Right atrium auricular region (tissue), 2 donors: ENCODE measurements at places on chromosomes 2 and 18. TPM values are rescaled to one million over a fixed set of nuclear protein-coding genes. Genes with fewer than 3 reads are reported as not detected.
A peak's percentile ranks its signal among the peaks of the same experiment; 100 is the strongest.

The KCNIP3 gene
- 5.9 TPM for total RNA-seq

The STPG4 gene
- total RNA-seq = not detected

The TMEM163 gene
- 8.9 TPM for total RNA-seq

The LIMS4 gene
- 2.9 TPM for total RNA-seq

The LRRC30 gene
- total RNA-seq = not detected

The MROH2A gene
- not detected for total RNA-seq

The UGT1A4 gene
- not detected for total RNA-seq

- H3K36me3 ChIP-seq = no peaks in the 10 kb centered on the region
- DNase-seq = no peak
- H3K4me3 ChIP-seq = no peak overlapping the region
- H3K4me1 ChIP-seq = no peaks in the 10 kb centered on the region
- H3K27me3 ChIP-seq = no peaks in the 10 kb centered on the region
Measured at GRCh38 chr18:62196980-62197379, 9.9 kb downstream of the RELCH start.

GRCh38 chr2:191661097-191661924 lies 16.6 kb upstream of the NABP1 start:
- no peaks in the 10 kb centered on the region for H3K27me3 ChIP-seq
- no peak overlapping the region for H3K4me3 ChIP-seq
- no peak overlapping the region for H3K27ac ChIP-seq
- H3K4me1 ChIP-seq = no peaks in the 10 kb centered on the region

DNA sequence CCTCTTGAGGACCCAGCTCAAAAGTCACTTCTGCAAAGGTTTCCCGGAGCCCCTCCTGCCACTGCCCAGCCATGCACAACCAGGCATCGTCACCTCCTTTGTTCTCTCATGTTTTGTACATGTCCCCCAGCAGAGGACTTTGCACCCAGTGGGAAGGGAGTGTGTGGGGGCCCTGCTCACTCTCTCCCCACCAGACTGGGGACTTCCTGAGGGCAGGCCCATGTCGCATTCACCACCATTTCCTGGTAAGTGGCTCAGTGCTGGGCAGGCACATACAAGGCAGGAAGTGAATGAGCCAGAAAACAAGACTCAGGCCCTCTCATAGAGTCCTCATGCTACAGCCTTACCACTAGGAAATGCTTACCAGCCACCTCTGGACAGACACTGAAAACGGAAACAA lies 18.9 kb downstream of the MRPL35 start:
- no peak overlapping the region for H3K4me3 ChIP-seq
- H3K27ac ChIP-seq = no peak overlapping the region
- H3K27me3 ChIP-seq = no peaks in the 10 kb centered on the region
- H3K4me1 ChIP-seq = no peaks in the 10 kb centered on the region
- DNase-seq = peak; percentile 18

GRCh38 chr2:43011158-43011491 lies 215.3 kb downstream of the ZFP36L2 start:
- no peak overlapping the region for H3K4me3 ChIP-seq
- no peaks in the 10 kb centered on the region for H3K4me1 ChIP-seq
- no peaks in the 10 kb centered on the region for H3K27me3 ChIP-seq
- no peak overlapping the region for H3K27ac ChIP-seq

DNA sequence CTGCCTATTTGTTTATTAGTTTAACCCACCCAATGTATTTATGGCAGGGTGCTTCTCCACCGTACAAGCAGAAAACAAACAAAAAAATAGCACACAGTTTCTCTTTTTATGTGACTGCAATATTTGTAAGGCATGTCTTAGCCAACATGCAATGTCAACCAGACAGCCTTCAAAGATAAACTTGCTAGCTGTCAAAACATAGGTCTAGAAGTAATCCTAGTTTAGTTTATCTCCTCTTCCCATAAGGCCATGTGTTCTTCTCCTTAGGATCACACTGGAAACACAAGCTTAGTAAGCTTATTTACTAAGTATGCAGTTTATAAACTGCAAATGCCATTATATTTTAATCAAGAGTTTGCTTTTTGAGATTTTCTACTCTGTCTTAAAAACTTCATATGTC lies 75.6 kb downstream of the LDAH start:
- no peak overlapping the region for H3K4me3 ChIP-seq
- no peak overlapping the region for H3K27ac ChIP-seq
- DNase-seq = no peak
- H3K4me1 ChIP-seq = no peaks in the 10 kb centered on the region
- H3K27me3 ChIP-seq = no peaks in the 10 kb centered on the region
- peaks cover 4% of the 10 kb centered on the region for H3K36me3 ChIP-seq

- no peaks in the 10 kb centered on the region for H3K36me3 ChIP-seq
- H3K4me3 ChIP-seq = no peak overlapping the region
- H3K27me3 ChIP-seq = no peaks in the 10 kb centered on the region
- H3K4me1 ChIP-seq = no peaks in the 10 kb centered on the region
- no peak for DNase-seq
- H3K27ac ChIP-seq = no peak overlapping the region
Measured at GRCh38 chr18:27645929-27646328, 460.8 kb upstream of the CHST9 start.

- H3K36me3 ChIP-seq = no peaks in the 10 kb centered on the region
- peak within 1 kb of the TSS; percentile 78 for H3K4me3 ChIP-seq
- DNase-seq = no peak
- peak within 1 kb of the TSS; percentile 89 for H3K27ac ChIP-seq
Measured at GRCh38 chr2:237627441-237628246, at the start of gene LRRFIP1. Gene LRRFIP1, plus strand, starts transcription at chr2:237627587. Its CDS starts 58 bp downstream, at chr2:237627645.

- no peak overlapping the region for H3K4me3 ChIP-seq
- DNase-seq = no peak
- peaks cover 4% of the 10 kb centered on the region for H3K4me1 ChIP-seq
- H3K27ac ChIP-seq = no peak overlapping the region
- no peaks in the 10 kb centered on the region for H3K36me3 ChIP-seq
Measured at GRCh38 chr2:62641410-62641843, 64.1 kb upstream of the EHBP1 start.

GRCh38 chr2:26717362-26717761 lies 24.8 kb downstream of the KCNK3 start:
- H3K27me3 ChIP-seq = no peaks in the 10 kb centered on the region
- no peak for DNase-seq
- H3K4me3 ChIP-seq = no peak overlapping the region

DNA sequence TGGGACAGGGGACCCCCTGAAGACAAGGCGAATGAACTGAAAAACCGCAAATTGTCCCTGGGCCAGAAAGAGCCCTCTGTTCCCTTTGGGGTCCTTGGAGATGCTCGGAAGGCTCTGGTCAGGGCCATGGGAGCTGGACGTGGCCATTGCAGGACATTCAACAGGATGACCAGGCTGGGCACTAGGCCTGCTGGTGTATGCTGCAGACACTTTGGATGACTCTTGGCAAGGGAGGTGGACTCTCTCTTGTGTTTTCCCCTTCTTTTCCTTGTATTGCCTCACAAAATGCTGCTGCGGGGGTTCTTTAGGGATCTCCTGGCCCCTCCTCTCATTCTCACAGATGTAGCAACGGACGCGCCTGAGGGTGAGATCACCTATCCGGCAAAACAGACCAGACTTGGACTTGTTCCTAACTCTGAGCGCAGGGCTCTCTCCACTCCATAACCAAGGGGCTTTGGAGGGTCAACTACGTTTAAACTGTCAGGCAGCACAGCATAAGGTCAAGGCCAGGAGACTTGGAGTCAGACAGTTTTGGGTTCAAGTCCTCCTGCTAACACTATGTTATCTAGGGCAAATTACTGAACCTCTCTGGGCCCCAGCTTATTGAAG lies 41.8 kb upstream of the SH3RF3 start:
- H3K27ac ChIP-seq = no peak overlapping the region
- H3K36me3 ChIP-seq = no peaks in the 10 kb centered on the region
- no peak overlapping the region for H3K4me3 ChIP-seq
- DNase-seq = no peak

GRCh38 chr2:163324677-163325076 lies 411.1 kb downstream of the FIGN start:
- no peaks in the 10 kb centered on the region for H3K36me3 ChIP-seq
- H3K4me1 ChIP-seq = no peaks in the 10 kb centered on the region
- no peak overlapping the region for H3K4me3 ChIP-seq
- H3K27ac ChIP-seq = no peak overlapping the region
- H3K27me3 ChIP-seq = no peaks in the 10 kb centered on the region
- DNase-seq = no peak

DNA sequence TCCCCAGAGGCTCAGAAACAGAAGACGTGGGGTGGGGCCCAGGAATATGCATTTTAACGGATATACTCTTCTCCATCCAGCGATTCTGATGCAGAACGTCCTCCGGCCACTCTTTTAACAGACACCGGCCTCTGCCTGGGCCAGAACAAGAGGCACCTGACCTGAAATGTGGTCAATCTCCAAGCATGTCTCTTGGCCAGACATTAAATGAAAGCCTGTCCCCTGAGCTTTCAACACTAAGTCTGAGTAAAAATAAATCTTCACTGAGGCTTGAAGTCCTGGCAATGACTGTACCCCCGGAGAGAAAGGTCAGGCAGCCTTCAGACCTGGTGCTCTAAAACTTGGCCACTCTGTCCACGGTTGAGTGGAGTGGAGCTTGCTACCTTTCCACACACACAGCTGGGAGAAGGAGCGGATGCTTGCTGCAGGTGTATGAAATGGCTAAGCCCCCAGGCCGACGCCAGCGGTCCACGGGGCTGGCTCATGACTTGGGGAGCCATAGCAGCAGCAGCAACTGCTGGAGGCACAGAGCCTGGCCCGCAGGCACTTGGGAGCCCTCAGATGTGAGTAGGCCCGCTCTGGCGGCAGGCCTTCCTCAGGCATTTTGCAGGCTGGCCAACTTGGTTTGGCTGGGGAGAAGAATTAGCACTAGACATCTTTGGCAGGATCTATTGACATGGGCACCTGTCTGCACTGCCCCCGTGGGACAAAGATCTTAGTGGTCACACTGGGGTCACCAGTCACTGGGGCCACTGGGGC lies 79.7 kb downstream of the TMEM17 start:
- DNase-seq = peak; percentile 44
- H3K27me3 ChIP-seq = no peaks in the 10 kb centered on the region
- H3K36me3 ChIP-seq = no peaks in the 10 kb centered on the region
- H3K4me1 ChIP-seq = no peaks in the 10 kb centered on the region
- H3K27ac ChIP-seq = no peak overlapping the region
- no peak overlapping the region for H3K4me3 ChIP-seq

DNA sequence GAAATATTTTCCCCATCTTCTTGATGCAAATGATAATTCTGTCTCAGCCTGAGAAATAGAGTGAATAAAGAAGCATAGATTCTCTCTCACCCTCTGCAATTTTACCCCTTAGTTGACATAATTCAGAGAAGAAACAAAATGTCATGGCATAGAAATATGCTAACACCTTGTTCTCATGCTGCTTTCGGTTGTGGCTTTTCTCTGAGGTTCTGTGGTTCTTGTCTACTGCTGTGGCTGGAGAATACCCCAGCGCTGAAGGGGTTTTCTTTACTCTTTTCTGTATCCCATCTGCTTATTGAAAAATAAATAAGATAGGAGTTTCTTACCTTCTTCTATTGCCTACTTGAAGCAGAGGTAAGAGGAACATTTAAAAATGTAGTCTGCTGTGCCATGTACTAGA lies 15.4 kb upstream of the RAB27B start:
- H3K36me3 ChIP-seq = no peaks in the 10 kb centered on the region
- no peak for DNase-seq
- no peaks in the 10 kb centered on the region for H3K4me1 ChIP-seq
- H3K27ac ChIP-seq = no peak overlapping the region

DNA sequence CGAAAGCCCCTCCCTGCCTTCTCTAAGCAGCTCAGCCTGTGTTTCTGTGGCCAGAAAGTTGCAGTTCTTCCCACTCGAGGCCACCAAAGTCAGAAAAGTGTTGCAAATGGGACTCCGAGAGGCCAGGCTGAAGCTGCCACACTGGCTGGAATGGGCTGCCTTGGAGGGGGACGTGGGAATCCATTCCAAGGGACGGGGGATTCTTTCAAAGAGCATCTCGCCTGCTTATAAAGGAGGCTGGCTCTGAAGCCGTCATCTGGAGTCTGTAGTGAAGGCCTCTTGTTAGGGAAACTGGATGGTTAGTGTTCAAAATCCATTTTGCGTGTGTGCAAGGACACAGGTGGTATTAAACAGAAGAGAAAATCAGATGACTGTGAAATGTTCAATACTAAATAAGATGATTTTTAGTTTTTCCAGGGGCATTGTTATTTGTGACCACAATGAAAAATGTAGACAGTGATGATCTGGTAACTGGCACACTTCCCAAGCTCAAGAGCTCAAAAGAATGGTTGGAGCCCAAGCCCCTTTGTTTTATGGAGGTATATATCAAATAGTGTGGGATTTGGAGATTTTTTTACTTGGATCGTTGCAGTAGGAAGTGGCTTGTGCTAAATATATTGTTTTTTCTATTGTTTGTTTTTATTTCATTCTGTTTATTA lies 782 bp downstream of the FAM228B start:
- H3K36me3 ChIP-seq = no peaks in the 10 kb centered on the region
- peak overlapping the region; percentile 65 for H3K4me3 ChIP-seq
- peaks cover 30% of the 10 kb centered on the region for H3K4me1 ChIP-seq
- no peak for DNase-seq
- H3K27ac ChIP-seq = peak overlapping the region; percentile 96

GRCh38 chr2:186484062-186484735 lies 1.9 kb upstream of the ZC3H15 start:
- H3K36me3 ChIP-seq = no peaks in the 10 kb centered on the region
- no peak for DNase-seq
- H3K27ac ChIP-seq = no peak overlapping the region
- no peaks in the 10 kb centered on the region for H3K27me3 ChIP-seq
- H3K4me1 ChIP-seq = no peaks in the 10 kb centered on the region
- H3K4me3 ChIP-seq = no peak overlapping the region

DNA sequence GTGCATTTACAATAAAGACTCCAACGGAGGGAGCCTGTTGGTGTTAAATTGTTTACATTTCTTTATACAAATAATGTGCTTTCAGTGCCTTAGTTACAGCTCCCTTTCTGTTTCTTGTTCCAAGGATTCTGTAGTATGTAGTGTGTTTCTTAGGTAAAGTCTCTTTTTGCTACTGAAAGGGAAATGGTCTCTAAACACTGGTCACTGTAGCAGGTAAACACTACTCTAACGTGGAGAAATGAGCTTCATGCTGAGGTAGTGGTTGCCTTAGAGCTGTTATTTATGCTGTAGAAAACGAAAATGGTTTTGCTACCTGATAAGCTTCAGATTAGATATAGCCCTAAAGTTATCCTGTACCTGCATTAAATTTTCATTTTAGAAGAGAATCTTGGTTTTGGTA lies 163.6 kb downstream of the CAPN13 start:
- H3K36me3 ChIP-seq = peaks cover 9% of the 10 kb centered on the region
- no peak for DNase-seq
- no peaks in the 10 kb centered on the region for H3K4me1 ChIP-seq
- H3K27me3 ChIP-seq = no peaks in the 10 kb centered on the region

- H3K27ac ChIP-seq = no peak overlapping the region
- H3K36me3 ChIP-seq = peaks cover 12% of the 10 kb centered on the region
- H3K27me3 ChIP-seq = no peaks in the 10 kb centered on the region
- H3K4me3 ChIP-seq = no peak overlapping the region
- H3K4me1 ChIP-seq = peaks cover 8% of the 10 kb centered on the region
Measured at GRCh38 chr2:20023688-20024087, 11.2 kb upstream of the MATN3 start.

DNA sequence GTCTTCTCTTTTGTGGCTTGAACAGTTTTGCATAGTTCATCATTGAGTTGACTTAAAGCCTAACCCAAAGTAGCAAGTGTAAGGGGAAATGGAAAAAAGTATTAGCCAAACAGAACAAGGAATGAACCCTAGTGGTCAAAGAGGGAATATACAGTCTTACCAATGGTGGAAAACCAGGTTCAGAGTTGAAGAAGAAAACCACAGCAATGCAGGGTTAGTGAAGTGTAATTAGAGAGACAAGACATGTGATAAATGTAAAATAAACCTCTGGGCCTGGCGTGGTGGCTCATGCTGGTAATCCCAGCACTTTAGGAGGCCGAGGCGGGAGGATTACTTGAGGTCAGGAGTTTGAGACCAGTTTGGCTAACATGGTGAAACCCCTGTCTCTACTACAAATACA lies 2.4 kb downstream of the TTN start:
- H3K4me3 ChIP-seq = peak overlapping the region; percentile 56
- no peak for DNase-seq
- peaks cover 62% of the 10 kb centered on the region for H3K36me3 ChIP-seq
- H3K27me3 ChIP-seq = no peaks in the 10 kb centered on the region
- H3K27ac ChIP-seq = peak overlapping the region; percentile 85
